Muscle of leg (tissue), 16 donors: ENCODE measurements at places on chromosomes 13 and 19.

DNA sequence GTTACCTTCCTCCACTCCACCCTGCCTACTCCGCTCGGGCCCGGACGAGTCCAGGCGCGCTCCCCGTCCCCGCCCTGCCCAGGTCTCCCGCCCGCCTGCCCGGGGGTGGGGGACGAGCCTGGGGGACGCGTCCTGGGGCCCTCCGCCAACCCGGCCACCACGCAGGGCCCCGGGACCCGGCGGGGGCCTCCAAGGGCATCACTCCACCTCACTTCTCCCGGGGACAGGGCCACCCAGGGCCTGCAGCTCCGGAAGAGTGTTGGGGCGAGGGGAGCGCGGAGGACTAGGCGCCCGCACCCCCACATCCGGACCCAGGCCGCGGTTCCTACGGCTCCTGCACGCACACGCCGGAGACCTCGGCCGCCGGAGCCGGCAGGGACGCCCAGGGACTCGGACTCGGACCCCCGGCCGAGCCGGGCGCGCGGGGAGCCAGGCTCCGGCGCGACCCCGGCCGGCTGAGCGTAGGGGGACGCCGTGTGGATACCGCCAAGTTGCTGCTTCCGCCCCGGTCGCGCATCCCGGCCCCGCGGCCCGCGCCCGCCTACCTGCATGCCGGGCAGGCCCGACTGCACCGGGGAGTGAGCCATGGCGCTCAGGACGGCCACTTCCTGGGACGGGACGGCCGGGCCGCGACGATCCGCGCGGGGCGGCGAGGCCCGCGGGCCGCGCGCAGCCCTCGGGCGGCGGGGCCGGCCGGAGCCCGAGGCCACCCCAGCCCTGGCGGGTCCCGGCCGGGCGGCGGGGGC is 534 bp downstream of the STK24 start:
- peak; percentile 73 for DNase-seq

GRCh38 chr19:16676101-16676798 is 15.3 kb downstream of the TMEM38A start:
- DNase-seq = no peak

DNA sequence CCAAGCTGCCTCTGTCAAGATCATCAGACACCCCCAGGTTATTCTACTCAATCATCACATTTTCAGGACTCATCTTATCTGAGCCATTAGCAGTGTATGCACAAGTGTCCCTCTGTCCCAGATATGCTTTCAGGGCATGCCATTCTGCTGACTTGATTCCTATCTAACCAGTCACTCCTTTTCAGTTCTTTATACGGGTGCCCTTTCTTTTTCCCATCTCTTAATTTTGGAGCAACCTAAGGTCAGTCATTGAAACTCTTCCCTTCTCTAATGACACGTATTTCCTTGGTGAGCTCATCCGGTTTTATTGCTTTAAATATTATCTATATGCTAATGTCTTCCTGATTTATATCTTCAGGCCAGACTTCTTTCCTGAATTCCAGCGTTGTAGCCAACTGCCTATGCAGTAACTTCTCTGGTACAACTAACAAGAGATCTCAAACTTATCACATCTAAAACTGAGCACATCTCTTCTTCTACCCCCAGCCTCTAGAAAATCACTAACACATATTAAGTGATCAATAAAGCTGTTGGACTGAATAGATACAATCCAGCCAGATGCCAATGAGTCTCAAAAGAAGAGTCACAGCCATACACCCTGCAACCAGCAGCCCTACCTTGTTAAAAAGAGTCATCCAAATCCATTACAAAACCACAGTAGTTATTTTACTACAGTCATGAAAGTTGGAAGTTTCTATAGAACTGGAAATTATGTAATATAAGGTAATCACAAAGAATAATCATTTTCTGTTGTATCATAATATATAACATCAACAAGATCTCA is 58.8 kb downstream of the DCLK1 start:
- DNase-seq = peak; percentile 43

GRCh38 chr19:39746836-39747529 is 9.2 kb upstream of the CLC start:
- no peak for DNase-seq

DNA sequence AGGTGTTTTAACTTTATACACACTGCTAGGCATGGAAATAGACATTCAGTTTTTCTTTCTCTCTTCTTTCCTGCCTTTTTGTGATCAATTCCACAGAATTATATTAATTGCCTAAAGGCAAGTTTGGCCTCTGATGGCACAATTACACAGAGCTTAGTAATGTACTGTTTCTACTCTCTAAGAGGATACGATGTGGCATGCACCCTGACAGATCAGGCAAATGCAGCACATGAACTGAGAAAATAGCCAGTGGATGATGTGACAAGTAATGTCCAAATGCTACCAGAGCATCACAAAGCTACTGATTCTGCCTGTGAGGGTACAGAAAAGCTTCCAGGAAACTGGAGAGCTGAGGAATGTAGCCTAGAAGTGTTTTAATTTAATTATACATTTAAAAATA is 233.8 kb upstream of the PRR20A start:
- no peak for DNase-seq

DNA sequence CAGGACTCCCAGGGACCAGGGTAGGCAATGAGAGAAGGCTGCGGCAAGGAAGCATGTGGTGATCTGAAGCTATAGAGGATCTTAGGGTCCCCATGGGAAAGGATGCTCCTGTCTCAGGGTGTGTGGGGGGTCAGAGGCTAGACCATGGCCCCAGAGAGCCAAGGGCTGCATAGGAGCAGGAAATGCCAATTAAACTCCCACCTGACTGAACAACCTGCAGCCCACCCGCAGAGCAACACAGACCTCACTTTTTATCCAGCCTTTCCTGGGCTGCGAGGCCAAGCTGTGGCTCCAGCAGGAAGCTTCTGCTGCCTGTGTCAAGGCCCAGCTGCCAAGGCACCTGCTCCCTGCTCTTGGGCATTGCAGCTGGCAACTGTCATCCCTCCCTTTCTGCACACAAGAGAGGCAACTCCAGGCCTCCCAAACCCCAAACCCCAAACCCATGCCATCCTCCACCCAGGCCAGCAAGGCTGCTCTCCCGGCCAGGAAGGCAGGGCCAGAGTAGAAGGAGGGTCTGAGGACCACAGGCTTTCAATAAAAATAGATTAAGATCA is 290.1 kb downstream of the FOXO1 start:
- DNase-seq = peak; percentile 69

DNA sequence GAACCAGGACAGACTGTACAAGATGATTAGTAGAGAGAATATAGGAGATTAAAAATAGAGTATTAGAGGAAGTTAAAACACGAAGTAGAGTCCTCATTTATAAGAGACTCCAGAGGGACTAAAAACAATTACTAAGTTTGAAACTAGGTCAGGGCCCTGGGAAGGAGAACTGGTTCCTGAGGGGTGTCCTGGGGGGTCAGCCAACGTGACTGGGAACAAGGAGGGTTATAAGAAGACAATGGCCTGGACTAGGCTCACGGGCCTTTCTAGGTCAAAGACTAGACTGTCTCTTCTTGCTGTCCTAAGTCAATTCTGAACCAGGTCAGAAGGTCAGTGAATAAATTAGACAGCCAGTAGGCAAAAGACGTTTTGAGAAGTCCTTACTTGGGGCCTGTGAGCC is 165.3 kb downstream of the IER2 start:
- DNase-seq = no peak

GRCh38 chr13:37014609-37015008 is 14.0 kb downstream of the EXOSC8 start:
- DNase-seq = no peak

DNA sequence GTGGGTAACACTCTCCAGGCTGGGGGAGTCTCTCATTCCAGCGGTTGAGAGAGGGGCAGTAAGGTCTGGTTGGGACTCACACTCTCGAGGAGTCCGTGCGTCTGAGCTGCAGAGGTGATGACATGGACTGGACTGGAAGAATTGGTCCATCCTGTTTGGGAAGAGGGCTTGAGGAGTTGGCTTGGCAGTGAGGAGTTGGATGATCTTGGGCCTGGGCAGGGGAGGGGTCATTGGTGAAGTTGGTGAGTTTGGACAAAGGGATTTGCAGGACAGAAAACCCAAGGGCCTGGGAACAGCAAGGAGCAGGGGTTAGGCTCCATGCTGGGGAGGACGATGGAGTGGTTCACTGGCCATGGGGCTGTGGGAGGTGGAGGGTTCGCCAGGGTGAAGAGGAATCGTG is 3.7 kb downstream of the PPP1R37 start:
- no peak for DNase-seq

- no peak for DNase-seq
Measured at GRCh38 chr13:59950266-59950665, 213.5 kb downstream of the DIAPH3 start.

GRCh38 chr19:16889366-16889882 is 625 bp downstream of the F2RL3 start:
- DNase-seq = no peak
